ENCODE measurements at places on chromosomes 3 and 15.

DNA sequence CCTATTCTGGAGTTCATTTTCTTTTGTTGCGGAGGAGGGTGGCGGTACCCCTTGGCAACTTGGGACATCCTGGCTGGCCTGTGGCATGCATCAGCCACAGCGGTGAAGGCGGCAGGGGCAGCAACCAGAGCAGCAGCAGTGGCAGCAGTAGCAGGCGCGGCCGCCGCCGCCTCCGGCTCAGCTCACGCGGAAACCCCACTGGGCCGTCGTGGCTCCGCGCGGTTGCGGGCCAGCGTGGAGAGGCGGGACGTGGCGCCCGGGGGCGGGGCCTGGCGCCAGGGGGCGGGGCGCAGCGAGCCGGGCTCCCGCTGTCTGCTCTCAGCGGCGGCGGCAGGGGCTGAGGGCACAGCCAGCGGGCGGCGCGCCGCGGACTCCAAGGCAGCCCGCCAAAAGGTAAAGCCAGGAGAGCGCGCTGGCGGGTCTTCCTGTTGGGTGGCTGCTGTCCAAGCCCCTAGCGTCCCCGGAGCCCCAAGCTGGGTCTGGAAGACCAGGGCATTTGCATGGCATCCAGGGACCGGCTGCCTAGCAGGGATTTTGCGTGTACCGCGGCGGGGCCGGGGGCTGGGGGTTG, 334.4 kb upstream of the THRB start:
- DNase-seq = no peak

DNA sequence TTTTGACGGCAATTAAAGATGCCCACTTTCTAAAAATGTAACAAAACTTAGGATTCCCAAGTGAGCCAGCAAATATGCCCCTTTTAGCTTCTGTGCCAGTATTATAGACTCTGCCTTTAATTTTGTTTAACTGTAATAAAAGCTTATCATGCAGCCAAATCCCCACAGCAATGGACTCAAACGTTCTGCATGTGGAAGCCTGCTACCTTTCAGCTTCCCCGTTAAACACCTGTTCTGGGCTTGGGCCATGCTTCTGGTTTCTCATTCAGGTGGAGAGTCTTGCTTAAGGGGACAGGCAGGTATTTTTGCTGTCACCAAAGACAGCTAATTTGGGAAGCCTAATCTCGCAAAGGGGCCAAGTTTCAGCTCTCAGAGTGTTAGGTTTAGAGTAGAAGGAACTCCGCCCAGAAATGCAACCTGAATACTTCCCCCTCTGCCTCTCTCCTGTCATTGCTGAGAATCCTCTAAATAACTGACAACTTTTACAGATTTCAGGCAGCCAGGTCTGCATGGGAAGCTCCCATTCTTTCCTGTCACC, 399.4 kb upstream of the ATP11B start:
- DNase-seq = no peak

GRCh38 chr3:64223791-64224745, 1.2 kb downstream of the PRICKLE2 start:
- DNase-seq = no peak

- DNase-seq = no peak
Measured at GRCh38 chr15:46061002-46061401, 426.2 kb downstream of the SQOR start.

DNA sequence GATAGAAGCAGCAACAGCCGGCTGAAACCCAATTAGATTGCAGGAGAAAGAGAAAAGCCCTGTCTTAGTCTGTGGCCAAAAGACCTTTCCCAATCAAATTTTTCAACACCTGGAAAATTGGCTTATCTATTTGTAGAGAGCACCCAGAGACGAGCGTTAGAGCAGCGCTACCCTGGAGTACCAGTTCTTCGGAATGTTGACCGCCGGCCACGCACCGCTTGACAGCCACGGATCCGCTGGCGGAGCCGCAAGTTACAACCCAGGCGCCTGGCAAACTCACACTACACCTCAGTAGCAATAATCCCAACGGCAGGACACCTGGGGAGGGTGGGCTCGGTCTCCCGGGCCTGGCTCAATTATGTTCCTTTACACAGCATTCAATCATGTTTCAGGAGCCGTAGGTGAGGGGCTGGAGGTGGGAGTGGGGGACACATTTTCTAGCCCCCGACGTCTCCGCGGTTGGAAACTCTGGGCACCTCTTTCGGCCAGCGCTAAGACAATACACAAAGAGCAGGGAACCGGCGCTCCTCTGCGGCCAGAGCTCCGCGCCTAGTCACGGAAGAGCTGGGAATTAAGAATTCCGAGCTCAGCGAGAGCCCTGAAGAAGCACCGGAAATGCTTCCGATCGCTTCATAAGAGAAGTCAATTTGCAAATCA, 1.2 kb downstream of the MB21D2 start:
- no peak for DNase-seq

DNA sequence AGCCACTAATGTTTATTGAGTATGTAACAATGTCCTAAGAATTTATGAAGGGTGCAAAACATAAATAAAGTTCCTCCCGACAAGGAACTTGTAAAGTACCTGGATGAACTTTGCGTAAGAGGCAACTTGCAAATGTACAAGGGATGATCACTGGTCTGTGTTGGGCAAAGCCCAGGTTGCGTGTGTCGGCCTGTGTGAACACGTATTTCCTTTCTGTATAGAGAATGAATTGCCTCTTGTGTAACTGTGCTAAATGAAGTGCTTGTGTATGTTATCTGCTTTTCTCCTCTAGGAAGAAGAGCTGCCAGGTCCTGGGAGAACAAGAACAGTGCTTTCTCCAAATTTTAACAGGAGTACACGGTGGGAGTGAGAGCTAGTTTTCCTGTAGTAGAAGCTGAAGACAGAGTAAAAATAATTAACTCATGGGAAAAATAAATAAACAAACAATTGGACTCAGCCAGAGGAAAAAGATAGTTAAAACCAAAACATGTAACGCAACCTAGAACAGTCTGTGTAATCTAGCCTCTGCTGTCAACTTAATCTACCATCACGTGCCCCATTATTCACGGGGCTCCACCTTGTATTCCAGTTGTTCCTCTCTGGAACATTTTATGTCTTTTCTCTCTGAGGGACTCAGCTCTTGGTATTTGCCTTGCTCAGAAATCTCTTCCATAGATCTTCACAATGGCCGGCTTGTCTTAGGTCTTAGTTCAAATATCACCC, 83.7 kb upstream of the RASGRP1 start:
- no peak for DNase-seq

DNA sequence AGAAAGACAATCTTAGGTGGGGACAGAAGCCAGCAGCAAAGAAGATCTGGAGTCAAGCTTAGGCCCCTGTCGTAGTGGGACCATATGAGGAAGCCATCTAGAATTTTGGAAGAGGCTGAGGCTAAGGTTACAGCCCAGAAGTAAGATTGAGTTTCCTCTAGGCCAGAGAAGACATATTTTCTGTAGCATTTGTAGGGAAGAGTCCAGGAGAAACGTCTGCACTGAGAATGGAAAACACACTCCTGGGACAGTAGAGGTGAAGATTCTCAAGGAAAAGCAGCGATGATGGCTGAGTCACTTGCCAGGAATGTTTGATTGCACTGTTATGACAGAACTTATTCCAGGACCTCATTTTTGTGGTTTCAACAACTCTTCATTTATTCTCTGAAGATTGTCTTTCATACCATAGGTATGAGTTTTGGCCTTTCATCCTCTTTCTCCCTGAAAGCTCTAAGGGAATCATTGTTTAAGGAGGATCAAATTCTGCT, 107.2 kb downstream of the GTPBP8 start:
- peak; percentile 72 for DNase-seq

All from AG04450 (cell line).